ENCODE measurements at places on chromosomes 6 and 20.

DNA sequence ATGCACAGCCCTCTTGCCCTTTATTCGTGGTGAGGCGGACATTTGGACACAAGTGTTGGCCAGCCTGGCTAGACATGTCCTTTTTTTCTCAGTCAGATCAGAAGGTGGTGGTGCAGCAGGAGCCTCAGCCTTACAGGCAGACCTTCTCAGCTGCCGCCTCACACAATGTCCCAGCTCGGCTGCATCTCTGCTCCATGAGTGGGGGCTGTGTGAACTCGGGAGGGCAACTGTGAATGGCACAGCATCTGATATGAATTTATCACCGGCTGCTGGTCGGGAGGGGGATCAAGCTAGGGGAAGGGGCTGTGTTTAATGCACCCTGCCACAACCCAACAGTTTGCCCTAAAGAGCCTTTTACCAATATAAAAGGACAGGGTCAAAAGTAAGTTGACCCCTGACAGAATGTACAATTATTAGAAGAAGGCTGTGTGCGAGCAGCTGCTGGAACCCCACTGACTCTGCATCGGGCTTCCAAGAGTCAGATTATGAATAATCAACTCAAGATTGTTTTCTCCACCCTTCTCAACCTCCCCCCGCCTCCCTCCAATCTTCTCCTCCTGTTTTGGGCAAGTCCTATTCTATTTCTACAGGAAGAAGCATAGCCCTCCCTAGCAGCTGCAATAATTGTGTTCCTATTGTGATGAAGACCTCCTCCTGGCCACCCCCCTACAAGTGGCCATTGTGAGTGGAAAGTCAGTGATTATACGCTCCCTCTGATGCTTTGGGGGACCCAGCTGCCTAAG is 245.2 kb downstream of the PKHD1 start:
- DNase-seq, result no peak

GRCh38 chr20:2133318-2134183 is 31.9 kb downstream of the STK35 start:
- DNase-seq, result no peak

DNA sequence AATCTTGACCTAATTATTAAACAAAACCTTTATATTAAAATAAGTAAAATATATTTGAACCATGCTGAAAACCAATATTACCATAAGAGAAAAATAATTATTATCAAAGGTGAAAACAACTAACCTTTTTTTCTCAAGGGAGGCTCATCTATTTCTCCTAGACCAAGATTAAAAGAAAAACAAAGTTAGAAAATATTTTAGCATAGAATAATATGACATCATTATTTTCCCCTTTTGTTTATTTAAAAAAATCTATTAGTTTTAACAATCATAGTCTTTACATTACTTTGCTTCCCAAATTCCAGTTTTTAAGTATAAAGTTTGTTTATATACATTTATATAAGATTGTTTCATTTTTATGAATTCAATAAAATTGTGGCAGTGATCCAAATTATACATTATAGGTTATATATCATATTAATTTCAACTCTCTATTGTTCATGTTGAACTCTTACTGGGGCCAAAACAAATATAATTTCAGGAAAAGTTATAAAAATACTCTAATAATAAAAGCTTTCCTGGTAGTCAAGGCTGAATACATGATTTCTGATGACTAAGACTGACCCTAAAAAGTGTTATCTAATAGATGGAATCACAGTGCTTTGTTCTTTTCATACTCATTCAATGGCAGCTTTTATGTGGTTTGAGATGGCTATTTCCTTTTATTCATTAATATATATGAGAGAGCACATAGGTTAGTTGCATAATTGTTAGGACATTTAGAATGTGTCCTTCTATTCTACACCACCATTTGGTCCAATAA is 89.4 kb downstream of the TRDN start:
- DNase-seq, result no peak

DNA sequence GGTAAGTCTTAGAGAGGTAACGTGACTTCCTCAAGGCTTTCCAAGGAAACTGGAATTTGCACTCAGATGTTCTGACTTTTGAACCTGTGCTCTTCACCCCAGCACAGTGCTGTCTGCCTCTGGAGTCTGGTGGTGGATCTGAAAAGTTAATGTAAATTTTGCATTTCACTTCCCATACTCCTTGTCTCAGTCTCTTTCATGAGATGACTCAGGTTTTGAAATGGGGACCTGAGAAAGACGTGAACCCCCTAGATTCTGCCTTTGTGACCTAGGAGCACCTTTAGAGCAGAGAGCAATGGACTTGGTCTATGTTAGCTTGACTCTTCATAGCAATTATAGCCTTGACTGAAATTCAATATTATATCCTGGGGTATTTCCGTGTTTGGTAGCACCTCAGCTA is 223.0 kb downstream of the QKI start:
- no peak for DNase-seq

DNA sequence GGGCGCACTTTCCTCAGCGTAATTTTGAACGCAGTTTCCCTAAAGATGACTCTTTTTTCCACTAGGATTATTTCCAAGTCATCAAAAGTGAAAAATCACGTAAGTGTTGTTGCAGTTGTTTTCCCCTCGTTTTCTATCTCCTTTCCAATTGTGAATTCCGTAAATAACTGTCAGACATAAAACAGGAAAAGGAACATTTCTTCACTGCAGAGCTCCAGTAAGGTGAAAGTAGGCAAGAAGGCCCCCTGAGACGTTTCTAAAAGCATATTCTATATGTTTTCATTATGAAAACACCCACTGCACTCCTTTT is 17.8 kb downstream of the HIVEP2 start:
- DNase-seq, result no peak

DNA sequence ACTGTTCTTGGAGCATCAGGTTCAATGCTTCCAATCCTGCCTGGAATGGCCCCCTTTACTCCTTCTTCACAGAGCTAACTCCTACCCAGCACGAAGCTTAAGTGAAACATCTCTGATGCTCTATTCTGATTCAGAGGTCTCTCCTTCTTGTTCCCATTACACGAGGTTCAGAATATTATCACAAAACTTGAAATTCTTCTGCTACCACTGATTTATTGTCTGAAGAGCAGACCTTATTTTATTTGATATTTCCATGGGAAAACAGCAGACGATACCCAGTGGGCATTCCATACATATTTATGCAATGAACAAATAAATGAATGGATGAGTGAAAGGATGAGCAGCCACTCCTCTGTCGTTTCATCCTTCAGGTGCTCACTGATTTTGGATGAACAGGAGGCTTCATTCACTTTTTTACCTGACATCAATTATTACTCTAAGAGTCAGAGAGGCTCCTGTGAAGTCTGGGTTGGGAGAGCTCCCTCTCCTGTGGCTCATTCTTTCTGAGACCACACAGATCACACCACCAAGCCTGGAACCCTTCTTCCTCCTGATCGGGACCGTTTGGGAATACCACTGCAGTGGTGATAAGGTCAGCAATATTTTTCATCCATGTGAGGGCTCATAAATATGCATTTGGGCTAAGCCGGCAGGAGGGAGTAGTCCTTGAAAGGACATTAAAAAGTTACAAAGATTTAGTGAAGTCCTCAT is 25.8 kb downstream of the SMLR1 start:
- DNase-seq, result no peak

- DNase-seq, result no peak
These were observed 27.5 kb downstream of the TOX2 start for GRCh38 chr20:43942201-43942590.

DNA sequence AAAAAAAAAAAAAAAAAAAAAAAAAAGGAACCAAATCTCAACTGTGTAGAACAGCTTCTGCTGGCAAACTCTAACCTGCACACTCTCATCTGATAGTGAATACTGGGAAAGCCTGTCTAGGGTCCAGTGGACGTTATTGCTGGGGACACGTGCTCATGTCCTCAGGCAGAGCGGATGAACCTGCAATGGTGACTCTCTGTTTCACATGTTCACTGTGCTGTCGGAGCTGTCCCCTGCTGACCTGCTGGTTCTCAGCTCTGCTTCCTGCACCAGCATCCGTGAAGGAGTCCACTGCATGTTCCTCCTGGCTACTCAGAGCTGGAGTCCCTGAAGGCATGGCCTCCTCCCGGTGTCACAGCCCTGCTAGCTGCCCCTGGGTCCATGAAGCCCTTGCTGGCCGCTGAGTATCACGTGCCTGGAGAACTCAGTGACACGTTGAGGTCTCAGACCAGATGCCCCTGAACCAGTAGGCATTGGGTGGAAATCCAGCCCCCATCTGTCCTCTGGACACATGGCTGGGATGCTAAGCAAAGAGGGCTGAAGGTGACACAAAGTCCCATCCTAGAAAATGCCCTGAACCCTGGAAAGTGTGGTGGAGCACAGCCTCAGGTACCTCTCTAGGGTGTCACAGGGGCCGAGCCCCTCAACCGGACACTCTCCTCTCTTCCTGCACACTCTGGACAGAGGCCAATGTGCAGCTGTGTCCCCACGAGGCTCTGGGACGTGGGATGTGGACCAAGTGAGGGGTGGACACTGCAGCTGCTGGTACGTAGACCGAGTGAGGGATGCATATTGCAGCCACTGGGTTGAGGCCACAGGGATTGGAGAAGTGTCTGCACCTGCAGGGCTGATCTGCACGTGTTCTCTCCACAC is 54.9 kb upstream of the FRMD1 start:
- DNase-seq, result no peak

- DNase-seq, result no peak
These were observed 10.6 kb upstream of the STX16 start for GRCh38 chr20:58640446-58640845.

GRCh38 chr20:42003380-42003779 is 385.2 kb upstream of the CHD6 start:
- no peak for DNase-seq

- no peak for DNase-seq
These were observed 268.4 kb downstream of the SMOC2 start for GRCh38 chr6:168709390-168709789.

GRCh38 chr6:69948479-69949114 is 82.2 kb downstream of the COL19A1 start:
- no peak for DNase-seq

- DNase-seq, result no peak
These were observed 47.2 kb downstream of the DHX35 start for GRCh38 chr20:39009348-39009747.

DNA sequence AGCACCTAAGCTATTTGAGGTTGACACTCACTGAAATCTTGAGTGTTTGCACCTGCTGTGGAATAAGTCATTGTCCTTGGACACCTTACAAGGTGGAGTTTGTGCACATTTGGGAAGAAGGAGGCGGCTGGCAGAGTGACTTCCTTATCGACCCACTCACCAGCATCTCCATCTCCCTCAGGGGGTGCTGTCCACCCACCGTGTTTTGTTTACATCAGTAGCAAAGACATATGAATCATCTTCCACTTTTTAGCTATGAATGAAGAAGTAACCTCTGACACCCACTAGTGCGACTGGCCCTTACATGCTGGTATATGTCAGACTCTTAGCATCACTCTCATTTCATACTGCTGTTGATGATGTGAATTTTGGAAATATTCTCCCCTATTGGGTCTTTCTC is 119.5 kb upstream of the SGK1 start:
- no peak for DNase-seq

GRCh38 chr6:46796848-46797580 is 3.8 kb downstream of the MEP1A start:
- DNase-seq, result no peak

GRCh38 chr6:72675396-72675795 is 53.5 kb downstream of the KCNQ5 start:
- no peak for DNase-seq

- DNase-seq, result no peak
These were observed 129.5 kb downstream of the MMUT start for GRCh38 chr6:49333345-49334125.

GRCh38 chr6:6556738-6557503 is 31.6 kb upstream of the LY86 start:
- DNase-seq, result no peak

DNA sequence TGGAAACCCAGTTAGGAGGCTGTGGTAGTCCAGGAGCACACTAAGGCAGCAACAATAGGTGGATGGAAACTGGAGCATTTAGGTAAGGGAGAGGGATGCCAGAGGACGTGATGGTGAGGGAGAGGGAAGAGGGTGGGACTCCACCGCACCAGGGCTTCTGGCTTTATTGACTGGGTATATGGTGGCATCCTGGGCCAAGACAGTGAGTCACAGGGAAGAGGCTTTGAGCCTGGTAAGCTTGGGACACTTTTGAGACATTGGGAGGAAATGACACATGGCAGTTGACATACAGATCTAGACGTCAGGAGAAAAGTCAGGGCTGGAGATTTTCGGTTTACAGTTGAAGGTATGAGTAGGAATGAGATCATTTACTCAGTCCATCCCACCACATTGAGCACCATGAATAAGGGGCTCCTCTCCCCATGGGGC is 14.9 kb downstream of the NT5E start:
- DNase-seq, result no peak

DNA sequence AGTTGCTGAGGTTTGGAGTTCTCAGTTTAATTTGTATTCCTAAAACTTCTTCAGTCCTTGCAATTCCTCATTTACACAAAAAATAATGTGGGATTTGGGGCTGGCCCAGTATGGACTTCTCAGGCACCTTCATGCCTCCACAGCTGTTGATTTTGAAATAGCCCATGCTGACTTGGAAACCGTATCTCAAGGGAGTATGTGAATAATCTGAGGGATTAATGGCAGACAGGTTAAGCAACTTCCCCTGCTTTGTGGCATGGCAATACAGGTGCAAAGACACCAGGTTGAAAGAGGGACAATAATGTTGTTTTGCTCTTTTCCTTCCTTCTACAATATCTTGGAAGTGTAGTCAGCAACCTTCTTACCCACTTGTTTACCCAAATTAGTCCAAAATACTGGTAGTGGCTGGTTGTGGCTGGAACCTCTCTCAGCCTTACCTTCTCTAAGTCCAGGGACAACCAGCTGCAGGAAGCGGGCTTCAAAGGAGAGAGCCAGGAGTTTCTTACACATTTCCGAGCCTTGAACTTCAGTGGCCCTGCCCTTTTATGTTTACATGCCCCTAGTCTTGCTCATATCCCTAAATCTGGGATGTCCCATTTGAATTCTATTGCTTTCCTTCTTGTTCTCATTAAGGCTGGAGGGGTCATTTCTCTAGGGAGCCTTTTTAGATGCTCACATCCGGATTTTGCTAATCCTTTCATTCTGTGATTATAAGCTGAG is 44.1 kb upstream of the ADGRF1 start:
- no peak for DNase-seq

DNA sequence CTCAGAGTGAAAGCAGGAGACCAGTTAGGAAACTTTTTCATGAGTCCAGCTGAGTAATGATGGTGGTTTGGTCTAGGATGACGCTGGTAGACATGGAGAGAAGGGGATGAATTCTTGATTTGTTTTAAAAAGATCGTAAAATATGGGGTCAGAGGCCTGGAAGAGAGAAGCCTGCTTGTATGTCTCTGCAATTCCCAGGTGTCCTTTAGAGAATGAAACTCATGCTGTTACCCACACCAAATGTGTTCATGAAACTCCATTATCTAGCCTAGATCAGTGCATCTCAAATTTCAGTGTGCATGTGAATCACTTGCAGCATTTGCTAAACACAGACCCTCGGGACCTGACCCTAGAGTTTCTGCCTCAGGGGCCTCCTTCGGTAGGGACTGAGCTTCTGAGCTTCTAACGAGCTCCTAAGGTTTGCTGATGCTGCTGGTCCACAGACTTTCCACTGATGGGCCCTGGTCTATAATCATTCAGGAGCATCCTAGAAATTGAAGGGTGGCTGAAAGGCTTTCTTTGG is 302.0 kb upstream of the PLCB4 start:
- no peak for DNase-seq
